Stimulated activated CD4-positive, alpha-beta T cell treated with anti-CD3 and anti-CD28 coated beads, Interleukin-1b, Interleukin-23, amount 100 ng/mL, for 1 hour (primary cell): ENCODE measurements at places on chromosomes 6 and 20.

DNA sequence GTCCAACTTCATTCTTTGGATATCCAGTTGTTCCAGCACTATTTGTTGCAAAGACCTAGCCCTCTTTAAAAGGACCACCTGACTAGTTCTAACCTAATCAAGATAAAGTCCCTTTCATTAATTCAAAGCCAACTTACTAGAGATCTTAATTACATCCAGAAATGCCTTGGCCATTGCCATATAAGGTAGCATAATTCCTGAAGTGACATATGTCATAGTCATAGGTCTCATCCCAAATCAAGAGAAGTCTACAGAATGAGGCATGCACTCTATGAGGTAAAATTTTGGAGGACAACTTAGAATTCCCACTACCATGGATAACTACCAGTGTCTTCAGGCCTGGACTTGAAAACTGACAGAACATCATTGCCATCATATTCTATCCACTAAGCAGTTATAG is 420.4 kb upstream of the ID4 start:
- DNase-seq, result no peak

- no peak for DNase-seq
These were observed 21.7 kb upstream of the MYT1 start for GRCh38 chr20:64142590-64142989.

DNA sequence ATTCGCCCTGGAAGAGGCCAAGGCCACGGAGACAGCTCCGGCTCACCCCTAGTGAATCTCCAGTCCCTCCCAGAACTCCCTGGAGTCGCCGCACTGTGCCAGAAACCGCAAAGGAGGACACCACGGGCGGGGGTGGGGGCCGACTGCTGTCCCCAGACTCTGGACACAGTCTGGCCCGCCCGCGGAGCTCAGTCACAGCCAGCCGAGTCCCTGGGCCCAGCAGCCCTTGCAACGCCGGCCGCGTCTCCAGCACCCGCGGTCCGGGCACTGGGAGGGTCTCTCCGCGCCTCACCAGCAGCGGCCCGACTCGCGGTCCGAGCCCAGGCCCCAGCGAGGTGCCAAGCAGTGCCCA is 518 bp downstream of the PEX6 start:
- no peak for DNase-seq

DNA sequence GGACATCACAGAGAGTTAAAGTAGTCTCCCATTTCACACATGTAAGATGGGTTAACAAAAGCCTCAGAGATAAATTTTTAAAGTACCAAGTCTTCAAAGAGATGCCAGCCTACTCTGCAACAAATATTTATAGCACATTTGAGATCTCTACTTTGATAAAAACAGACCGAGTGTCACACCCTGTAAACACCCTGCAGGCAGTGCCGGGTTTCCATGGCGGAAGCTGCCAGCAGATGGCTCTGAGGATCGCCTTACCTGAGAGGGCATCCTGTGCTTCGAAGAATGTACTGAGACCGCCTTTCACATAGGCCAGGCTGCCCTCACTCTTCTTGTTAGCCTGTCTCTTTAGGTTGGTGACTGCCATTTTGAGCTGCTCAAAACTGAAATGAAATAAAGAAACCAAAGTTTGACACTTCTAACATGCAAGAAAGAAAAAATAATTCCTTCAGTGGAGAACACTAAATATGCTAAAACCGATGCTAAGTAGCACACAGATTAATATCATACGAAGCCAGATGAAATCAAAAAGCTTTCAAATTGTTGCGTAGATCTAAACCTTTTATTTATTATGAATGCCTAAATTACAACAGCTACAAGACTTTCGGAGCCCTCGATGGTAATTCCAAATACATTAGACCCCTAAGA is 39.3 kb downstream of the HUS1B start:
- DNase-seq, result no peak

DNA sequence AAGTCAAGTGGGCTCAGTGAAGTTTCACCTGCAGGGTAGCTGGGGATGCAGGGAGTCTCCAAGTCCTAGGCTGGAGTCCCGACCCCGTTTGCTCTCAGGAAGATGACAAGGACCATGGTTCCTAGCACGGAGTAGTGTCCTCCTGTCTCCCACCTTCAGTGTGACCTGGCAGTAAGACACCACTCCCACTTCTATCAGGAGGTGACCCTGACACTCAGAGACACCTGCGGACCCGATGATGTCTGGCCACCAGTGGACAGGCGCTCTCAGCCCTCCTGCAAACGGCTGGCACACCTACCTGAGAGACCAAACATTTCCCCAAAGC is 1.1 kb downstream of the SOD2 start:
- no peak for DNase-seq

DNA sequence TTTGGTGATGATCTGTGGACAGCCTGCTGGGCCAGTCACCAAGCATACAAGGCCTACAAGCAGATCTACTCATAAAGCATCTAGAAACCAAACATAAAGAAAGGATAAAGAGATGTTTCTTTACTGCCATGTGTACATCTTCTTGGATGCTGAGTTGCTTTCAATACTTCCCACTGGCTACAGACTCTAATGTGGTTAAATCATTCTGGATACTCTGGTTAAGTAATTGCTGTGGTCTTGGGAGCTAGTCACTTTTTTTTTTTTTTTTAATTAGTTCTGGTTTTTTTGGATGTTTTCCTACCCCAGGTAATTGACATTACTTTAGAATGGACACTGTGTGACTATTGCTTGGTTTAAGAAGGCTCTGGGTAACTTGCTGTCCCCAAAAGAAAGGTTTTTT is 215.4 kb upstream of the RUNX2 start:
- DNase-seq, result no peak

DNA sequence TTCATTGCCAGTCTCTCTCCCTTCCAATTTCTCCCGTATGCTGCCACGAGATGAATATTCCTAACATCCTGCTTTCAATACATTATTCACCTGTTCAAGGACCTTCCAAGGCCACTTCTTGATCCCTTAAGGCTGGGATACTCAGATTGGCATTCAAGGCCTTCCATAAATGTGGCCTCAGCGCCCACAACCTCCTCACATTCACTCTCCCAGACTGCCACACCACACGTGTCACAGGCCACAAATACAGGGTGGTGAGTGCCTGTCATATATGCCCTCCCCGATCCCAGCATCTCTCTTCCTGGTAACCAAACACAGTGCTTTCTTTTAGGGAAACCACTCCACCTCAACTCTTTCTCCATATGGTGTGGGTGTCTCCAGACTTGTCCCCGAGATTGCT is 55.5 kb downstream of the TTI1 start:
- DNase-seq, result no peak

GRCh38 chr6:45555981-45556771 is 178.4 kb upstream of the SUPT3H start:
- DNase-seq, result no peak

DNA sequence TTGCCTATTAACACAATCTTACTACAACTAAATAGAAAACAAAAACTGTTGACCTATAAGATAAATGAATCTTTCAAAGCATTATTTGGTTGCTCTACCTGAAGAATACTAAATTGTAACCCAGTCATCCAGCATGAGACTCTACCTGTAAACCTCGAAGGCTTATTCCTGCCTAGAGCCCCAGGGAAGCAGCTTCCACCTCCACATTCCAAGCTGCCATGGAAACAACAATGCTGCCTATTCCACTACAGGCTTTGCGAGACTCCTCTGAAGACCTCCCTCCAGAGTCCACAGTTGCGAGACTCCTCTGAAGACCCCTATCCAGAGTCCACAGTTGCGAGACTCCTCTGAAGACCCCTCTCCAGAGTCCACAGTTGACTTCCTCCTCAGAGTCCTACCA is 15.7 kb downstream of the GMDS start:
- no peak for DNase-seq

- DNase-seq, result no peak
These were observed 8.0 kb downstream of the TGM2 start for GRCh38 chr20:38156888-38157634.

DNA sequence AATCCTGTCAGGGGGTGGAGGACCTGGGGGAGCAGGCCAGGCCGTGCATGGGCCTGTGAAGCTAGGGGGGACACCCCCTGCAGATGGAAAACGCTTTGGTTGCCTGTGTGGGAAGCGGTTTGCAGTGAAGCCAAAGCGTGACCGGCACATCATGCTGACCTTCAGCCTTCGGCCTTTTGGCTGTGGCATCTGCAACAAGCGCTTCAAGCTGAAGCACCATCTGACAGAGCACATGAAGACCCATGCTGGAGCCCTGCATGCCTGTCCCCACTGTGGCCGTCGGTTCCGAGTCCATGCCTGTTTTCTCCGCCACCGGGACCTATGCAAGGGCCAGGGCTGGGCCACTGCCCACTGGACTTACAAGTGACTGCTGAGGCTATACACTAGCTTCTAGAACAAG is 1.8 kb downstream of the ZBTB9 start:
- DNase-seq, result no peak

- DNase-seq, result no peak
These were observed 301.9 kb downstream of the UTRN start for GRCh38 chr6:144586986-144587385.

DNA sequence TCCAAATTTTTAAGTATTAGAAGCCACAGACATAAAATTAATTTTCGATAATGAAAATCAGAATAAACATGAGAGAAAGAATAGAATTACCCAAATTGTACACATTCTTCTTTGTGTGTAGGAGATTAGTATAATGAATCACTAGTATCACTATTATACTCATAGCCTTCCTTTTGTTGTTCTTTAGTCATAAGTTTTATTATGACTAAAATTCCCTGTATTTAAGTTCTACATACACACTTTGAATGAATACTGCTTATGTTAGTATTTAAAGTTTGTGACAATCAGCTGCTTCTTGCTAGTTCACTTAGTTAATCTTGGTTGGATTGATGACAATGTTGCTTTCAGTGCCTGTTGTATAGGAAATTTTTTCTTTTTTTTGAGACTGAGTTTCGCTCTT is 72.7 kb downstream of the CCDC170 start:
- DNase-seq, result no peak

DNA sequence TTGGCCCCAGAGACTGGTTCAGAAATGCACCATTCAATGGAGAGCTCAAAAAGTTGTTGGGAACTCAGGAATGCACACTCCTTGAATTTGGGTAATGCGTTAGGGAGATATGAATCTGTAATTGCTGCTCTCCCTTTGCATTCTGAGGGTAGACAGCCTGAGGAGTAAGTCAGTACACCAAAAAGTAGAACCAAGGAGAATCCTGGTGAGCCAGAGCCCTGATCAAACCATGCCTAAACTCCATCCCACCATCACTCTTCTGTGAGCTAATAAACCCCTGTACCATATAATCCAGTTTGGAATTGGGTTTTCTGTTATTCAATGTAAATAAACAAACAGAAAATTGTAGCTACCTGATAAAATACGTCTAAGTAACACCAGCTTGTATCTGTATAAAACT is 90.2 kb downstream of the KIF16B start:
- DNase-seq, result no peak

DNA sequence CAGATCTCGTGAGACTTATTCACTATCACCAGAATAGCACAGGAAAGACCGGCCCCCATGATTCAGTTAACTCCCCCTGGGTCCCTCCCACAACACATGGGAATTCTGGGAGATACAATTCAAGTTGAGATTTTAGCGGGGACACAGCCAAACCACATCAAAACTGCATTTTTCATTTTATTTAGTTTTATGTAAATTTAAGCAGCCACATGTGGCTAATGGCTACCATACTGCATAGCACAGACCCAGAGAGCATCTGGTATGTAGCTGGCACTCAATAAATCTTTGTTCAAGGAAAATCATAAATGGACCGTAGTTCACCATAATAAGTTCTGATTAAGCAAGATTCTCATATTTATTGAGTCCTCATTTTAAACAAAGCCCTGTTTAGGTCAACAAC is 15.3 kb downstream of the GFOD1 start:
- no peak for DNase-seq

DNA sequence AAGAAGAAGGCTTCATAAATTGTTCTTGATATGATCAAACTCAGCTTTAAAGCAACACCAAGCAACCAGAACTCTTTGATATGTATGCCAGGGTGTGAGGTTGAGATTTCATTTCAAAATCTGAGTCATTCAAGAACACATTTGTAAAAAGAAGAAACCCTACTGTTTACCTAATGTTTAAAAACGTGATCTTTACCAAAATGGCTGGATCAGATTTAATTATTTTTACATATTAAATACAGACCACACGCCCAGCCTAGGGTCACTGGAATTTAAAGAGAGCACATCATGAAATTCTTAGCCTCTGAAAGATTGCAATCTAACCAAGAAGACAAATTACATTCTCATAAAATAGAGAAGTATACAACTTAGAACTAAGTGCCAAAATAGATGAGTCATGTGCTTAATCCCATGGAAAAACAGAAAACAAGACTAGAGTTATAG is 206.8 kb upstream of the SMLR1 start:
- DNase-seq, result no peak

GRCh38 chr6:128570680-128571063 is 50.3 kb upstream of the PTPRK start:
- no peak for DNase-seq

- DNase-seq, result no peak
These were observed 260.3 kb upstream of the FAM83B start for GRCh38 chr6:54586251-54586650.

GRCh38 chr6:81023007-81023582 is 729.4 kb downstream of the TENT5A start:
- no peak for DNase-seq

DNA sequence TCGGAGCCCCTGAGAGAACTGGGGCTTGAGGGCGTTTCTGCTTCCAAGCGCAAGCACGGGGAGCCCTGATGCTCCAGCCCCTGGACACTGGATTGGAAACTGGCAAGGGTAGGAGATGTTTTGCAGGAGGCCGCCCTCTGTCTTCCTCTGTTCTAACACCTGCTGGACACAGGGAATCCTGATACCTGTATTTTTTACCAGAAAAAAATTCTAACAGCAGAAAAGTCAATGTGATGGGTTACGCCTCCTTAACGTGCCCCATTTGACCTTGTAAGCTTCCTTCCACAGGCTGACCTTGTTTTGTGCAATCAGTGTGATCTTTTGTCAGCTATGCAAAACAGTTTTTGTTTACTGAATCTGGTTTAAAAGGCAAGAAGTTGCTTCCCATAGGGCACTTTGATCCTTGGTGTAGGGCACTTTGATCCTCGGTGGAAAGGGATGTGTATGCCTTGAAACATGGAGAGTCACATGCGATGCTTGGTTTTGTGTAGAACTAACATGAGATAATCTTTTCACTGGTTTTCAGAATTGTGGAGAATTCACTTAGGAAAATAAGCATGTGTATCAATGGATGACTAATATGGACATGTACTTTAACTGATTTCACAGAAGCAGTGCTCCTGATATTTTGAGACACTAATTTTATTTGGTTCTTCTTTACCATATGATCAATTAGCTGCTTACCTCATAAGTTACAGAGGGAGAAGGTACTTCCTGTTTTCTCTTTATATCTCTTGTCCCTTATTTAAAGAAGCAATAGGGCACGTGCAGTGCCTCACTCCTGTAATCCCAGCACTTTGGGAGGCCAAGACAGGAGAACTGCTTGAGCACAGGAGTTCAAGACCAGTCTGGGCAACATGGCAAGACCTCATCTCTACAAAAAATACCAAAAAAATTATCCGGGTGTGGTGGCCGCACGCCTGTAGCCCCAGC is 59.9 kb upstream of the MAP3K4 start:
- DNase-seq, result no peak
